Glomerular endothelial cell (primary cell): ENCODE measurements at places on chromosomes 12 and 14. TPM values are rescaled to one million over a fixed set of nuclear protein-coding genes. Genes with fewer than 3 reads are reported as not detected.
A peak's percentile ranks its signal among the peaks of the same experiment; 100 is the strongest.

DNA sequence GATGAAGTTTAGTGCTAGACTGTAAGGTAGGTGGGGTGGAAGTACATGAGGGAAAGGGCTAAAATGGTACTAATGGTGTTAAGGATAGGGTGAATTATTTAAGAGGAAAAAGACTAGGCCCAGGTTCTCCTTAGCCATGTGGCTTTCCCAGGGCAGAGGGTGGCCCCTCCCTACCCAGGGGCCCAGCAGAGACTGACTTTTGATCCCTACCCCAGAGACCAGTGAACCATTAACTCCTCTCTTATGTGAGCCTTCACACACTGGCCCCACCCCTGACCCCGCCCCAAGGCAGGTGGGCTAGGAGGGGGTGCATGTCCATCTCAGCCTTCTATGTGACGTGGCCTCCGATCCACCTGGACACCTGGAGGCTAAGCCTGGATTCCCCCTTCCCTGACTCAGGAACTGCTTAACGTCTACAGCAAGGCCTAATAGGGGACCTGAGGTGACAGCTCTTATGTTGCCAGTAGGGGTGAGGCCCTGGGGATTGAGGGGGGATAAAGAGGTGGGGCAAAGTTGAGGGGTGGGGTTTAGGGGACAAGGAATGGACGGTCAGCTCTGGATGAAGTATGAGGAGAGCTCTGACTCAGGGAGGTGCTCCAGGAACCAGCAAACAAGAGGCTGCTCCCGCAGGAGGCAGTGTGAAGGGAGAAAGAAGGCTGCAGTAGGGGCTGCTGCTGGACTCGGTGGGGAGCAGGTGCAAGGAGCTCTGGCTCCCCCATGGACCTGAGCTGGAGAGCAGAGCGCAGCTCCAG, 757 bp downstream of the SLC39A5 start:
- DNase-seq = no peak

GRCh38 chr12:57772429-57773322, at the start of gene EEF1AKMT3:
Gene EEF1AKMT3, plus strand, starts transcription at chr12:57772614. Its CDS starts 111 bp downstream, at chr12:57772725.
- no peak for DNase-seq

DNA sequence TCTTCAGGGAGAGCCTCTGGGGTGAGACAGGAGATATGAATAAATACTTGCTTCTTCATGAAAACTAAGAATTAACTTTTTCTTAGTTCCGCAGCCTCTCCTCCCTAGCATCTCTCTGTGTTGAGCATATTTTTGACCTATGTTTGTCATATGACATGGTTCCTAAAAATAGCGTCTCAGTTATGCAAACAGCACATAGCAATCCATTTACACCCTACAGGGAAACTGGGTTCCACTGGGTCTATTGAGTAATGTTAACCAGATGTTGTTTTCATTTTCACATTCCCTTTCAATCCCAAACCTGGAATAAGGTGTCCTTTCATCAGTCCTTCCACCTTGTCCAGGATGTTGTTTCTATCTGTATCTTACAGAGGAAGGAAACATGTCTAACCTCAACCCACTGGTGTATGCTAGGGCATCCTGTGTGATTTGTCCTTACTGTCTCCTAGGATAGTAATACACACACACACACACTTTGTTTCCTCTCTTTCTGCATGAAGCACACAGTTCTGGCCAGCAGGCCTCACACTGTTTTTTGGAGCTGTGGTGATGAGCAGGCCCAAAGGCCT, 1543.5 kb downstream of the AACS start:
- DNase-seq = no peak

GRCh38 chr12:66380769-66381535, 78.7 kb downstream of the HELB start:
- no peak for DNase-seq

DNA sequence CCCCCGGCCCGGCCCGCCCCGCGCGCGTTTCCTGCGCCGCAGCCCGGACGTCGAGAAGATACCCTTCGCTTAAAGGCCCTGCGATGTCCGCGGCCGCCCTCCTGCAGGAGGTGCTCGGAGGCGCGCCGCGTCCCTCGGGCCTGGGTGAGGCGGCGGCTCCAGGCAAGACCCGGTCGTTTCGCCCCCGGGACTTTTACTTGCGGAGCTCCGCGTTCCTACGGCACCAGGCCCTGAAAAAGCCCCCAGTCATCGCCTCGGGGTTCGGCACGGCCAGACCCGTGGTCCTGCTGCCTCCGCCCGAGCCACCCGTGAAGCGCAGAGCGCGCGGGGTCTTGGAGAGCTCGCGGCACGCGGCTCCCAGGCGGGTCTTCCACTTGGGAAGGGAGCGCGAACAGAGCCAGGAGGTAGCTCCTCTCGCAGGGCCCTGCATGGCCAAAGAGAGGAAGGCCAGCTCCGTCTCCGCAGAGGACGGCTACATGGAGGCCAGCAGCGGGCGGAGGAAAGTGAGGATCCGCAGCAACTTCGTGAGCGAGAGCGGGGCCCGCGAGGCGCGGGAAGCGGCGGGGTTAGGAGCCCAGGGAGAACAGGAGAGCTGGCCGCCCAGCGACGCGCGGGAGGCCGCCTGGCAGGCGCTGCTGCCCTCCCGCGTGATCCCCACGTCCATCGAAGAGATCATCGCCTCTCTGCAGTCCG, 26.9 kb downstream of the TTC6 start:
- no peak for DNase-seq

- no peak for DNase-seq
Observed at GRCh38 chr12:89085421-89085820, 266.9 kb downstream of the DUSP6 start.

GRCh38 chr12:37547611-37548010, 769.0 kb upstream of the ALG10B start:
- DNase-seq = no peak

Gene KCNH3
- total RNA-seq = not detected in 2 replicates

- no peak for DNase-seq
Observed at GRCh38 chr14:57753821-57754220, 112.1 kb downstream of the SLC35F4 start.

Gene KIAA0586
- total RNA-seq = 8.8 and 20.2 TPM in 2 replicates

- DNase-seq = no peak
Observed at GRCh38 chr14:32224737-32225377, 21.8 kb upstream of the RNU6-8 start.

DNA sequence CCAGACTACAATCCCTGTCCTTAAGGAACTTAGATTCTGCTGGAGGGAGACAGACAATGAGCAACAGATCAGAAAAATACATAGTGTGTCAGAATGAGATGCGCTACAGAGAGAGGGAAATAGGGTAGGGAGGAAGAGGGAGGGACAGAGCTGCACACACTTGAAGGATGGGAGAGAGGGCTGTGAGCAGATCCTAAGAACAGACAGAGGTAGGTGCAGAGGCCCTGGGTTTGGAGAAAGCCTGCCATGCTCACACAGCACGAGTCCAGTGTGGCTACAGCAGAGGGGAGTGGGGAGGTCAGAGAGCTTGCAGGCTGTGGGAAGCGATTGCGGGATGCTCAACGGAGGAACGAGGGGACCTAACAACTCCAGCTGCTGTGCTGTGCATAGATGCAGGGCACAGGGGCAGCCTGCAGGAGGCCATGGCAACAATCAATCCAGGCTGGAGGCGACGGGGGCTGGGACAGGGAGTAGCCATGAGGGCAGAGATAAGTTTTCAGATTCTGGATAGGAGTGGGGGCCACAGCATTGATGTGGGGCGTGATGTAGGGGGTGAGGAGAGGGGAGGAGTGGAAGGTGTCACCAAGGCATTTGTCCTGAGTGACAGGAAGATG, 20.7 kb downstream of the FAIM2 start:
- no peak for DNase-seq

- DNase-seq = no peak
Observed at GRCh38 chr12:57934819-57935218, 6.5 kb upstream of the ATP23 start.

GRCh38 chr14:61699027-61699426, 3.7 kb downstream of the HIF1A start:
- DNase-seq = no peak

Gene FGD4
- total RNA-seq = 18.8 and 26.1 TPM in 2 replicates

DNA sequence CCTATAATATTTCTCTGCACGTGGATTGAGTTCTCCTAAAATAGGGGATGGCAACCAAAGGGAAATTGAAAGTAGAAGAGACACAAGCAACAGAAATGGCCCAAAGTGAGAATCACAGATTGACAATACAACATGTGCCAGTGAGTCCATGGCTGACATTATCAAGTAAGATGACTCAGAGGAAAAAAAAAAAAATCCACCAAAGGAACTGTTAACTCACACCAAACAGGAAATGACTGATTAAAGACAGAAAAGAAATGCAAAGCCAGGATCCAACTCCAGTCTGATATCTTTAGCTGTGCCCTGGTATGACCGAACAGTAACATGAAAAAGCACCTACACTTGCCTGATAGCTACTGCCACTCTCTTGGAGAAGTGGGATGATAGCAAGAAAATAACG, 485.0 kb downstream of the PRKD1 start:
- DNase-seq = peak; percentile 67

Gene SLCO1B1
- total RNA-seq = not detected in 2 replicates

- DNase-seq = no peak
Observed at GRCh38 chr14:22552001-22552826, 36.8 kb downstream of the DAD1 start.

GRCh38 chr12:95321516-95322246, 104.1 kb downstream of the VEZT start:
- no peak for DNase-seq
